ENCODE measurements at places on chromosomes 5 and 9.
A peak's percentile ranks its signal among the peaks of the same experiment; 100 is the strongest.

DNA sequence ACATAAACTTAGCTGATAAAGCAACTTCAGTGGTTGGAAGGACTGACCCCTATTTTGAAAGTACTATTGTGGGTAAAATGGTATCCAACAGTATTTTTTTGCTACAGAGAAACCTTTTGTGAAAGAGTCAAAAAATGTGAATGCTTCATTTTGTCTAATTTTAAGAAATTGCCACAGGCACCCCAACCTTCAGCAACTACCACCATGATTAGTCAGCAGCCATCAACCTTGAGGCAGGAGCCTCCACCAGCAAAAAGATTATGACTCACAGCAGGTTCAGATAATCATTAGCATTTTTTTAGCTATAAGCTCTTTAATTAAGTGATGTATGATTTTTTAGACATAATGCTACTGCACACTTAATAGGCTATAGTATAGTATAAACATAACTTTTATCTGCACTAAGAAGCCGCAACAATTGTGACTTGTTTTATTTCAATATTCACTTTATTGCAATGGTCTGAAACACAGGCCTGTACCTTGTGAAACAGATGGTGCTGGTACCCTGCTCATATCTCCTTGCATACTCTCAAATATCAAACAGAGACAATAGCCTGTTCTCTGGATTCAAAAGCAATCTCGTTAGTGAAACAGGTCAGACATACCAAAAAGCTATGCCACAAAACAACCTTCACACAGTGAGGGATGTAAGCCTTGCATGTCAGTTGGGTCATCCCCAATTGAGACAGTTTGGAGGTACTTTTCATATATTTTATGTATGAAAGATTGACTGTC, 261.2 kb upstream of the FAM174A start:
- no peak for DNase-seq

DNA sequence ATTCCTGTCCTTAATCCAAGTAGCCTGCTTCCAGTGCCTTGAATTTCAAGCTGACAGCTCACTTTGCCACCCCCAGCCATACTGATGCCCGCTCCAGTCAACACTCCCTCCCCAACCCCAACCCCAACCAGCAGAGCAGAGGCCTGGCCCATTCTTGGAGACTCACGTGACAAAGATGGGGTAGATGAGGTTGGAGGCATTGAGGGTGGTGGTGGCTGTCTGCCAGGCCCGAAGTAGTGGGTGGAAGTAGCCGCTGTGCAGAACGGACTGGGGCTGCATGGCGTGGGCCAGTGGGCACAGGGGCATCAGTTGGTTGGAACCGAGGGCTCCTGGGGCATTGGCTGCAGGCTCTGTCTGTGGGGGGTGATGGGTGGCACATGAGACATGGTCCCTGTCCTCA, 7.8 kb downstream of the ALAD start:
- no peak for DNase-seq

DNA sequence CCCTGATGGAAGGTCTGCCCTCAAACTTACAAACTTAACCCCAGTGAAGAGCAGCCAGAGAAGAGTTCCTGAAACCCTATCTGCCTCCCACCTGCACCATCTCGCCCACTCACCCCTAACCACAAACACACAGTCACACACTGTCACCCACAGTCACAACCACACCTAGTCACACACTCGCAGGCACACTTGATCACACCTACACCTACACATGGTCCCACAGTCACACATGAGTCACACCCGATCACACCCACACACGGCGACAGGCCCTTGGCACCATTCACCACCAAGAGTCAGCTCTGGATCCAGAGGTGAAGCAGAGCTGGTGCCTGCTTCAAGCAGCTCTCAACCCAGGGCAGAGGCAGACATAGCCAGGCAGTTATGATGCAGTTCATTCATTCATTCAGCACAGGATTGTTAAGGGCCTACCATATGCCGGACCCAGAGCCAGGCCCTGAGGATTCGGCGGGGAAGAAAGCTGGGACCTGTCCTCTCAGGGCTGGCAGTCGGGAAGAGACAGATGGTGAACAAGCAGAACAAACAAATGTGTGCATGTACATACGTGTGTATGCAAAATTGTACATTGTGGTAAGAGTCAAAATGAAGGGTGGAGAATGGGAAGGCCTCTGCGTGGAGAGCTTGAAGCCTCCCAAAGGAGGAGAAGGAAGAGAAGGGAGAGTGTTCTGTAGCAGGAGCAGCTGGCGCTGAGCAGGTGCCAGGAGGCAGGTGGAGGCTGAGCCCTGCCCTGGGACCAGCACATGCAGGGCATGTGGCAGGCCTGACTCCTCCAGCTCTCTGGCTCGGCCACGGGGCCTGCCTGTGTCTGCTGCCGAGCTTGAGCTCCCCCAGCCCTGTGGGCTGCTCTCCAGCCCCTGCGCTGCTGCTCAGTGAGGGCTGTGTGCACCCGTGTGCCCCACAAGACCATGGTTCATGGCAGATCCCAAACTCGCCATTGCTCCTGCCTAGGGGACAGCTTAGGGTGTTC, 6.4 kb downstream of the TSPAN17 start:
- DNase-seq = peak; percentile 68

GRCh38 chr5:139601429-139601828, 40.3 kb downstream of the UBE2D2 start:
- DNase-seq = no peak

GRCh38 chr9:86253577-86253976, 5.9 kb downstream of the C9orf153 start:
- no peak for DNase-seq

DNA sequence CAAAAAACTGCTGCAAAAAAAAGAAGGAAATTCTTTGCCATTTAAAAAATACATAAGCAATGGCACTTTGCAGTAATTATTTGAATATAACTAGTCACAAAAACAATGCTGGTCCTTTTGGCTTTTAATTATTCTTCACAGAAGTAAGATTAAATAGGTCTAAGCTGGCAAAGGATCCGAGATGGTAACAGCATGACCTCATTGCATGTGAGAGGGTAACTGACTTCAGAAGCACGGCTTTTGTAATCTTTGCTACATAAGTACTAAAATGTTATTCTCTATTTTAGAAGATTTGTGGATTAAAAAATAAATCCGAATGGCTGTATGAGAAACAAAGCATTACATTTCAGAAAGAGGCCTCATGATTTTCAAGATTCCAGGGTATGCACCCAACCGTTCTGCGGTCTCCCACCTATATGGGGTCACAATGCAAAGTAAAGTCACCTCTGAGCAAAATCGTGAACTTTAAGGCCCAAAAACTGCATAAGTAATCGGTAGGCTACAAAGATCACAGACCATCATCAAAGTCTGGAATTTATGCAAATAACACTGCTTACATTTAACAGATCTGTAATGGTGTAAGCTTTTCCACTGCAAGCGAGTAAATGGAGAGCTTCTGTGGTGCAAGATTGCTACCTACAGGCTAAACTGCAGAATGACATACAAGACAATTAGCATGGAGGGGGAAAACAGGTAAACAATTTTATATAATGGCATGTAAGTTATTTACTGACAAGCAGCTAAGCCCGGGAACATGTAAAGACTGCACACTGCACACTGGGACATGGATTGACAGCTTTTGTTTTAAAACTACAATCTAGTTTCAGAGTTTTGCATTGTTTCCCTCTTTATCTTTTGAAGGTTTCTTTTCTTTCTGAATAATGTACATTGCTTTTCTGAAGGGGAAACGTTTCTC, 231.6 kb downstream of the SLF1 start:
- DNase-seq = peak; percentile 52

DNA sequence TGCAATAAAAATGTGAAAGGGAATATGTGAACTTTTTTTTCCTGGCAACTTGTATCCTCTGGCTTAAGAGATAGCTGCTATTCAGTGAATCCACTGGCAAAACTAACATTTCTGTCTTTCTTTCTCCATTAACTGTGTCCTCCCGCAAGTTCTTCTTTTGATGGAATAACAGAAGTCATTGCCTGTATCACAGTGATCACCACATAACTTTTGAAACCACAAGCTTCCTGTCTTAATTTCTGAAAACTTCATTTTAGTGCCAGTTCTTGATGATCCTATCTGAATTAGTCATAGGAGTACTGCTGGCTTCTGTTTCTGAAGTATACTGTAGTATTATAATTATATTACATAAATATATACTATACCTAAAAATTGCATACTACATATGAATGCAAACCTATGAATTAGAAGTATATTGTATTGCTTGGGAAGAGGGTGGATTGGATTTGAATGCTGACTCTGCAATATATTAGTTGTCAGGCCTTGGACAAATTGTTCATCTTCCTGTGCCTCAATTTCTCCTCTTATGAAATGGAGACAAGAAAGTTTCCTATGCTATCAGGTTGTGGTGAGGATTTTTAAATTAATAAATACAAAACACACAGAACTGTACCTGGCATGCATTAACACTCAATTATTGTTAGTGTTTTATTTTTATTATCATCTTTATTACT, 441.6 kb downstream of the CETN3 start:
- DNase-seq = no peak

GRCh38 chr5:157548513-157549282, 26.9 kb downstream of the ADAM19 start:
- DNase-seq = no peak

DNA sequence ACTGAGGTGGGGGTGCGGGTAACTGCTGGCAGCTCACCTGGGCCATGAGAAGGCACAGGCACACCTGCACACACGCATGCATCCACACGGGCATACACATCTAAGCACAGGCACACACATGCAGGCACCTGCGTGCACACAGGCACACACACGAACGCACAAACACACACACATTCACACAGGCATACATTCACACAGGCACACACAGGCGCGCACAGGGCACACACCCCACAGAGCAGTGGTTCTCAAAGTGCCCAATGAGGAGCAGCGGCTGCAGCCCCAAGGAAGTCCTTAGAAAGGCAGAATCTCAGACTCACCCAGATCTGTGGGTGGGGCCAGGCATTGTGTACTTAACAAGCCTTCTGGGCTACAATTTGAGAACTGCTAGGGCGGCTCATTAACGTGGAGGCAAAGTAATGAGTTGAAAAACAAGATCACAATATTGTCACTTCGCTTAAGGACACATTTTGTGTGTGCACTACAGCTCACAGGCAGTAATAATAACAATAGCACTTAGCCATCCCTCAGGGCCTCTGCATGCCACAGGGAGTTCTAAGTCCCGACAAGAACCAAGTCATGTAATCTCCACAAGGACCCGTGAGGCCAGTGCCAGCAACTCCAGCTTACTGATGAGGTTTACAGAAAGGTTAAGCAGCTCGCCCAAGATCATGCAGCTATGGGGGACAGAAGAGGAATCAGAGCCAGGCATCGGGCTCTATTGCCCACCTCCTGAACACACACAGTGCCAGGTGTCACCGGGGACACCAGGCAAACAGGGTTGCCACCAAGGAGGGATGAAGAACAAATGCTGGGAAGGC, 91.6 kb downstream of the ROR2 start:
- DNase-seq = no peak

GRCh38 chr5:180390441-180391190, 37.5 kb upstream of the GFPT2 start:
- no peak for DNase-seq

DNA sequence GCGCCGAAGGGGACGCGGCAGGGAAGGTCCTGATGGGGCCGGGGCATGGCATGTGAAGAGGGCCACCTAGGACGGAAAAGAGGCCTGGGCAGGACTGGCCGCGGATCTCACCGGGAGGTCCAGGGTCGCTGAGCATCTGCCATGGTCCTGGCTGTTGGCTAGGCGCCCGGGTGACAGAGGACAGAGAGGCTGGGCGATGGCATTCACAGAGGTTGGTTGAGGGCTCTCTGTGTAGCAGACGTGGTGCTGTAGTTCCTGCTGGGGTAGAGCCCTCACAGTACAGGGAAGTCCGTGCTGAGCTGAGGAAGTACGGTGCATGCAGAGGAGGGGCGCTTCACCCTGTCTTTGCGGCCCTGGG, 427 bp downstream of the PCYOX1L start:
- DNase-seq = no peak

DNA sequence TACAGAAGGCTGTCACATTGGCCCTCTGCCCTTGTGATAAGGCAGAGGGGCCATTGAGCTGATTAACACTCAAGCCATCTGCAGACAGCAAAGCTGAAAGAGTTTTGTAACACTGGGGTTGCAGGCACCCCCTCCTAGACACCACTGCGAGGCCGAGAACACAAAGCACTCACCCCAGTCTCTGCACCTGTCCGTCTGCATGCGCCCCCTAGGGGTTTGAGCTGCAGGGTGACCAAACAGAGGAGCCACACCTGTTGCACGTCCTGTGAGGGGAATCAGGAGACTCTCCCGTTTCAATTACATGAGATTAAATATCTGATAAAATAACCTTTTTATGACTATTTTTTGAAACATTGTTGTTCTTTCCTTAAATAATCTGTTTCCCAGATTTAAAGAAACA, 1180.4 kb downstream of the CDH9 start:
- DNase-seq = no peak

DNA sequence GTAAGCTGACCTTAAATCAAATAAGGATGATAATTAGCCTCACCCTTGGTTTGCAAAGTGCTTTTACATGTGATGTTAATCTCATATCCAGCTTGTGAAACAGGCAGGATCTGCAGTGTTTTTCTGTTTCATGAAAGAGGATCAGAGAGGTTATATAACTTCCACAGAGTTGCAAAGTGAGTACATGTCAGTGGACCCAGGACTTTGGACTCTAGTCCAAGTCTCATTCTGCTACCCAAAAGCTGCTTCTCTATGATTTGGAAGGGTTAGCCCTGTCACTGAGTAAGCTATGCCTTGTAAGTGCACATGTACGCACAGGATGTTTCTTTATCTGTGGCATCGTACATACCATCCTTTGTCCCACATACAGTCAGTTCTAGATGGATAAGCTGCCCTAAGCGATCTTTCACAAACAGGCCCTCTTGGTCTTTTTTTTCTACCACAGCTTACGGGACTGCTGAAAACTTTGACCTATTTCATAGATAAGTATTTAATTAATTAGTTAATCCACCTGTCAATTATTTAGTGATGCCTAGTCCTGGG, 322.9 kb downstream of the TMEM38B start:
- no peak for DNase-seq

- DNase-seq = no peak
Measured at GRCh38 chr5:30832519-30832918, 361.0 kb upstream of the CDH6 start.

DNA sequence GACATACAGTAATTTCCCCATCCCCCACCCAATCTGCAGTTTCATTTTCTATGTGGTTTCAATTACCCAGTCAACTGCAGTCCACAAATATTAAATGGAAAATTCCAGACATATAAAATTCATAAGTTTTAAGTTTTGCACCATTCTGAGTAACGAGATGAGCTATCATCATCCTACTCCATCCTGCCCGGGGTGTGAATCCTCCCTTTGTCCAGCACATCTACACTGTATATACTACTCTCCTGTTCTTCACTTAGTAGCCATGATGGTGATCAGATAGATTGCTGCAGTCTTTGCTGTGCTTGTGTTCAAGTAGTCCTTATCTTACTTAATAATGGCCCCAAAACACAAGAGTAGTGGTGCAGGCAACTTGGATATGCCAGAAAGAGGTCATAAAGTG, 11.3 kb downstream of the OXCT1 start:
- DNase-seq = no peak

DNA sequence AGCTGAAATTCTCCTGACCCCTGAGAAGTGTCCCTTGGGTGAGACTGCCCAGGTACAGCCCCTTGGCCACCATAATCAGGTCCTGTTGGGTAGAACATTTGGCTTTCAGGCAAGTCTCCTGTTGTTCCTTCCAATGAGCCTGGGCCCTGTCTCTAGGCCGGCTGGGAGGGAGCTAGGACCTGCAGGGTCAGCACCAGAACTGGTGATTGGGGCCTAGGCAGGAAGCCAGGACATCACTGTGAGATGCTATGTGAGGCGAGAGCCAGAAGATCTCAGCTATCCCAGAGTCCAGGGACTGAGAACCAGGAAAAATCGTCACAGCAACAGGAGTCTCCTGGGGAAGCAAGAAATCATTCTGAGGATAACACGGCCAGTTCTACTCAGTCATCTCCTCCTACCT, 51.5 kb downstream of the PCDH1 start:
- no peak for DNase-seq
